Activated CD4-positive, alpha-beta T cell treated with anti-CD3 and anti-CD28 coated beads, Interleukin-2, amount 50 U/mL, for 4 hours (primary cell): ENCODE measurements at places on chromosomes 13 and 19.

DNA sequence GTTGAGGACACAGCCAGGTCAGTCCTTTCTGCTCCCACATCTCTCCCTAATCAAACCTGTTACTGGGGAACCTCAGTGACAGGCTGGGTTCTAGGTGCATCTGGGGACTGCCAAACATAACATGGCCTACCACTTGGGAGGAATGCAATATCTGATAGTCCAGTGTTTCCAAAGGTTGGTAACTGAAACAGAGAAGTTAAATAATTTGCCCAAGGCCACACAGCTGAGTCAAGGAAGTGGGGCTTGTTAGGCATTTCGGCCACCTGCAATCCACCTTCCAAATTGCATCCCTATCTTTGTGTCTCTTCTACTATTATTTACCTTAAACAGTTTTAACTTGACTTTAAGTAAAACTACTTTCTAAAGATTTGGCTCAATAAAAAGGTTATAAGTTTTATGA is 731.3 kb downstream of the UQCRFS1 start:
- DNase-seq: no peak

DNA sequence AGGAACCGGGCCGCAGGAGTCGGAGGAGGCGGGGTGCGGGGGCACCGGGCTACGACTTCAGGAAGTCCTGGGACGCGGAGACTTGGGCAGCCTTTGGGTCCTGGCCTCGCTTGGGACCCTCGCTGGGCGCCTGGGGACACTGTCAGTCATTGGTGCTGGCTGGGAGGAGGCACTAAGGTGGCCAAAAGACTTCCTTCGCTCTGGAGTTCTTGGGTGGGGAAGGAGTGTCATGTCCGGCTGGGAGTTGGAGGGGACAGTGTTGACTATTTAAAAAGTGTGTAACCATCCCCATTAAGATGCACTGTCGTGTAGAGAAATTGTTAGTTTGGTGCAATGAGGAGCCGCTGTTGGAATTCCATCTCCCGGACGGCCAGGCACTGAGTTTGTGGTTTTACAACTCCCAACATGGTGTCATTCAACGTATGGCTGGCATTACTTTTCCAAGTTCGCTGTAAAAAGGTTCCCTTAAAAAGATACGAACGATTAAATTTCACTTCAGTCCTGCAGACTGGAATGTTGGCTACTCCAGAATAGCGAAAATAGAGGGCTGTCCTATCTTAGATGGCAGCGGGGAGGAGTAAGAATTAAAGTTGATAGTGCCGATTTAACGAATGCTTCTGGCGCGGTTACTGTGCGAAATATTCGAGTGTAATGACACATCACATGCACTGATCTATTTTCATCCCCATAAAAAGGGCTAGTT is 776 bp downstream of the DNAJC3 start:
- no peak for DNase-seq

- no peak for DNase-seq
Observed at GRCh38 chr19:15282311-15282705, 50.0 kb downstream of the BRD4 start.

DNA sequence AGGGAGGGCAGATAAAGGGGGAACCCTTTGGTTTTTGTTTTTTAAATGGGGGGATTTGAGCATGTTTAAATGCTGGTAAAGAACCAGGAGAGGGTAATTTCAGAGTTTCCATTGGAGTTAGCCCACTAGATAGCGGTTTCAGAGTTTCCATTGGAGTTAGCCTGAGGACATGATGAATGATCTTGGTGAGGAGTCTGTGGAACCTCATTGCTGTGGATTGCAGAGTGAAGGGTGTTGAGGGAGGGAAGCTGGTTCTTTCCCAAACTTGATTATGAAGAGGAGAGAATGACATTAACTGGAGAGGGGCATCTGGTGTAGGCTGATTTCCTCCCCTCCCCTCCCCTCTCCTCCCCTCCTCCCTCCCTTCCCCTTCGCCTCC is 5.0 kb downstream of the WASF3 start:
- DNase-seq: no peak

DNA sequence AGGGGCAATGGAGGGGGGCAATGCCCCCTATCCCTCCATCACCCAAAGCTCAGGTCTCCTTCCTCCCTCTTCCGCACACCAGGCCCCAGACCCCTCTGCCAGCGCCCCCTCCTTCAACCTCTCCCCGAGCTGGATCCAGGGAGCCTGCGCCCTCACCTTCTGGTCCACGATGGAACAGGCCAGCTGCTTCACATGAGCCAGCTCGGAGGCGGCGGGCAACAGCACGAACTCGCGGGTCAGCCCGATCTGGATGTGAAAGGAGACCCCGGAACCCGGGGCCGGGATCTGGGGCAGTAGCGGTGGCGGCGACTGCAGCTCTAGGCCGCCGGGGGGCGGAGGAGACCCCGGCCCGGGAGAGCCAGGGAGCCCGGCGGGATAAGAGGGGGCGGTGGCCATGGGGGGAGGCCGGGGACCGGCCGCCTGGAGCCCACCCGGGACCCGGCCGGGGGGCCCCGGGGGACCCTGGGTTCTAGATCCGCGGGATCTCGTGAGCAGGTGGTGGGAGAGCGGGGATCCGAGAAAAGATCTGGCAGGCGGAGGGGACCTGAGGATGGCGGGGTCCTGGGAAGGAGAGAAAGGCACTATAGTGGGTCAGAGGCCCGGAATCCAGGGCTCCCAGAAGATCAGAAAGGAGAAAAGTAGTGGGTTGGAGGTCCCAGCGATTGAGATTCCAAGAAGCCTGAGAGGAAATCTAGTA is 791 bp downstream of the PRKD2 start:
- DNase-seq: no peak

DNA sequence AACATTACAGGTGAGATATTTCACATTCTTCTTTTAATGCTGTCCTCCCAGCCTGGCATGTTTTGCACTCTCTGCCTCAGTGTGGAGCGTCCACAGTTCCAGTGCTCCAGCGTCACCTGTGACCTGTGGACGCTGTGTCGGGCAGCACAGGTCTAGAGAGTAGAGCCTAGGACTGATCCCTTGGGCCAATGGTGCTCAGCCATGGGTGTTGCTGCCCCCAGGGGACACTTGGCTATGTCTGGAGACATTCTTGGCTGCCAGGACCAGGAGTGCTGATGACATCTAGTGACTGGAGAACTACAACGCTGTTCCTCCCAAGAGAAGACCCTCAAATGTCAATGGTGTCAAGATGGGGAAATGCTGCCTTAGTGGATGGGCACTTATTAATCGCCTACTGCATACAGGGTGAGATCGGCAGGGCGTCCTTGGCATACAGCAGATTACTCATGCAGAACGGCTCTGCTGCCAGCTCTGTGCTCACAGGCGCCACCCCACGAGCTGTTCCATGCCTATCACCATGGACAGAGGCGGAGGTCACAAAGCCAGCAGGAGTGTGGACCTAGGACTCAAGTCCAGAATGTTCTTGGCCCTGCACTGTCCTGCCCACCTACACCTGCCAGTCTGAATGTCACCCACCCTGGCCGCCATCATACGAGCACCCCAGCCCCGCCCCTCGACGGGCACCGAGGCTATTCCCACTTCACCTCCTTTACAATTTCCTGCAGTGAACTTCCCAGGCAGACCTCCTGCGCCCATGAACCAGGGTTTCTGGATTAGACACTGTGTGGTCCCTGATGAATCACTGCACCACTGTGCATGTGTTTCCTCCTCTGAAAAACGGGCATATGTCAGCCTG is 13.9 kb upstream of the MADCAM1 start:
- DNase-seq: no peak

- no peak for DNase-seq
Observed at GRCh38 chr13:48710160-48710559, 56.4 kb downstream of the CYSLTR2 start.

GRCh38 chr19:21432590-21432989 is 35.7 kb downstream of the ZNF493 start:
- DNase-seq: no peak

DNA sequence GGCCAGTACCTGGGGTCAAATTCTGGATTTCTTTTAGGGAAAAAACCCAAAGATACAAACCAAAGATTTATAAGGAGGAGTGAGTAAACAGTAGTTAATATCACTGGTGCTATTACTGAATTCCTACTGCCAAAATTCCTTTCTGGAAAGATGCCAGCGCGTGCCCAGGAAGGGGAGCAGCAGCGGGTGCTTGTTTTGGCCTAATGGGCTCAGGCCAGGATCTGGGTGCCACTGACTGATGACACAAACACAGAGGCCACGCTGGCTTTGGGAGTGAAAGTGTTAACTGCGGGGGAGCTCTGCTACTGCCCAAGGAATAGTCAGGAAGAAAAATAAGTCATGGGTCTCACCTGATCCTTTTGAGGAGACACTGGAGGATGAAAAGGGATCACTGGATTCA is 61.2 kb downstream of the KLF2 start:
- DNase-seq: no peak

- DNase-seq: peak; percentile 17
Observed at GRCh38 chr19:2391118-2391725, 31.2 kb downstream of the TMPRSS9 start.

DNA sequence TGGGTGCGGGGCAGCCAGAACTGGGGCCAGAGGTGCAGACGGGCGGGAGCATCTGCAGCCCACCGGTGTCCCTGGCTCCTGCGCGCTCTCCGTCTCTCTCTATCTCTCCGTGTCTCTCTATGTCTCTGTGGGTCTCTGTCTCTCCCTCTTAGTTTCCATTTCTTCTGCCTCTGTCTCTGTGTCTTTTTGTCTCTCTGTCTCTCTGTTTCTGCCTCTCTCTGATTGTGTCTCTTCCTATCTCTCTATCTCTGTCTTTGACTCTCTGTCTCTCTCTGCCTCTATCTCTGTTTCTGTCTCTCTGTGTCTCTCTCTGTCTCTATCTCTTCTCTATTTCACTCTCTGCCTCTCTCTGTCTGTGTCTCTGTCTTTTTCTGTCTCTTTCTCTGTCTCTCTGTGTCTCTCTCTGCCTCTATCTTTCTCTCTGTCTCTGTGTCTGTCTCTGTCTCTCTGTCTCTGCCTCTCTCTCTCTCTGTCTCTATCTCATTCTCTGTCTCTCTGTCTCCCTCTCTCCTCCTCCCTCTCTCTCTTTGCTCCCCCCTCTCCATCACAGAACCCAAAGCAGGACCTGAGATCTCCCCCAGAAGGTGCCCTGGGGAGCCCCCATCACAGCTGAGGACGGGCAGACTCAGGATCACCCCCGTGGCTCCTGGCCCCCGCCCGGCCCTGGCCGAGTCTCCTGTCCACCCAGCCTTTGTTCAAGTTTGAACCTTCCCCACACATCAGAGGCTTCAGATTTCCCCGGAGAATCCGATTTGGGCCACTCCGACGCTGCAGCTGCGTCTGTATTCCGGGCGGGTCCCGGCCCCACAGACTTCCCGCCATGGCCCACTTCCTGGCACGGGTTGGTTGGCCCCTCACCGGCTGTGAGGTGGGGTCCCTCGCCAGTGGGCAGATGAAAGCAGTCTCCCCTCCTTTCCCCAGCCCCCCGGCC is 48.6 kb upstream of the TCF3 start:
- DNase-seq: no peak

- DNase-seq: no peak
Observed at GRCh38 chr19:47726467-47726866, 13.2 kb downstream of the EHD2 start.

GRCh38 chr19:45876411-45877197 is 9.3 kb downstream of the IRF2BP1 start:
- no peak for DNase-seq

GRCh38 chr13:25001476-25002206 is 94.3 kb upstream of the PABPC3 start:
- DNase-seq: no peak

GRCh38 chr19:38745316-38745715 is 1.0 kb upstream of the CAPN12 start:
- DNase-seq: no peak

- no peak for DNase-seq
Observed at GRCh38 chr13:43472339-43472738, 314.4 kb downstream of the ENOX1 start.

GRCh38 chr19:29836409-29836825 is 24.6 kb downstream of the CCNE1 start:
- DNase-seq: no peak

DNA sequence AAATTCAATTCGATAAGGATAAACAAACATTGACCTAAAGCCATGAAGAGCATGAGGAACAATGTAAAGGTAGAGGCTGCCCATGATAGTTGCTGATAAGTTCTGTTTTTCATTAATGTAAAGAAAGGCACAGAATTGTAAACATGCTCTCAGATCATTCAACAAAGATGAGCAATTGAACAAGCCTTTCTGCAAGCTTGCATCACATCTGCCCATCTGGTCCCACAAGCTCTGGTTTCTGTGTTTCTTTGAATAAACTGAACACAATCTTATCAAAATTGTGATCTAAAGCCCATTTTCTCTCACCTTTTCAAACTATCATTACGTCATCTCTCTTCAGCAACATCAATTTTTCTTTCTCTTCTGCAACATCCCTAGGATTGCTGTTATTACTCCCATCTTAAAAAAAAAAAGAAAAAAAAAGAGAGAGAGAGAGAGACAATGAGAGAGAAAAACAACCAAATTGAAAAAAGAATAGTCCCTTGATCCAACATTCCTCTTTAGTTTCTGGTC is 487.2 kb upstream of the GPC6 start:
- no peak for DNase-seq

- DNase-seq: no peak
Observed at GRCh38 chr13:50222569-50223332, 207.5 kb downstream of the KCNRG start.

- no peak for DNase-seq
Observed at GRCh38 chr13:74017301-74018061, 116.7 kb downstream of the KLF12 start.

DNA sequence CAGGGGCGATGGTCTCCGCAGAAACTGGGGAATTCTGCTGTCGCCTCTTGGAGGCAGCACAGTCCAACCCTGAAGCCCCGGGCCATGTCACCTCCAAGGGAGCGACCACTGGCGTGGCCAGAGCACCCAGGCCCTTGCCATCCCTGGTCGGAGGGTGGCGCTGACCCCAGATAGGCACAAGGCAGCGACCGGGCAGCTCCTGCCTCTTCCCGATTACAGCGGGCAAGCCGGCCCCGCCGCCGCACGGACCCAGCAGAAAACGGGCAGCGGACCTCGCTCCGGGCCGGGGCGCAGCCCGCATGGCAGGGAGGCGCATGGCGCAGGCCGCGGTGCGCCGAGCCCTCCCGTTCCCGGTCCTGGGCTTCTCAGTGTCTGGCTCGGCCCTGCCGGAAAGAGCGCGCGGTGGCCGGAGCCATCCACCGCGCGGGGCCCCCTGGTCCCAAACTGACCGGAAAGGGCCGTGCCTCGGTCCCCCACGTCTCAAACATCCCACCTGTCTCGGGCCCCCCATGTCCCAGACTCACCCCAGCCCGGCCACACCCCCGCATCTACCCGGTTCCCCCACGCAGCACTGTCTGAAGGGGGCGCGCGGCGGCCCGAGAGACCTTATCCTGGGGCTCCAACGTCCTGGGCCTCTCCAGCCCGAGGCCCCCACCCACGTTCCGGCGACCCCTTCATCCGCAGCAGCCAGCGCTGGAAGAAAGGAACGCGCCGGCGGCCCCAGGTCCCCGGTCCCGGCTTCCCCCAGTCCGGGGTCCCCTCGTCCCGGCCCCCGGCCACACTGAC is 727 bp downstream of the CERS1 start:
- DNase-seq: no peak
